ENCODE measurements at places on chromosomes 2 and 18.

DNA sequence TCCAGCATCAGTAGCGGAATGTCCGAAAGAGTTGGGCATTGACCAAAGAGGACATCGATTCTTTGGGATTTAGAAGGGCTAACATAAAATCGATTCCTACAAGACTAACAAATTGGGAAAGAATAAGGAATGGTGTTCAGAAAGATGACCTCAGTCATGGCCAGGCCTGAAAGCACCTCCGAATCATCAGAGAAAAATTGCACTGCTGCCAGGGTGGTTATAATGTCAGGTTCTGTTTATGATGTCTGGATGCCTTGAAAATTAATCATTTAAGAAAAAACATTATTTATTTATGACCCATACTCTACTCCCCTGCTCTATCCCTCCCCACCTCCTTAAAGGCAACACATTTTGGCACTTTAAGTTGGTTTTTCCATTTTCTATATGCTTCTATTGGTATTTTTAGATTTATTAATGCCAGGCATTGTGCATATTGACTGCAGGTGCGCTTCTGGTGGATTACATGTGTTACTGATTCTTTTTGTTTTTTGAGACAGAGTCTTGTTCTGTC lies 104.7 kb downstream of the MYCN start:
- DNase-seq, result no peak

- no peak for DNase-seq
These were observed 234.1 kb downstream of the INSIG2 start for GRCh38 chr2:118322406-118322805.

GRCh38 chr18:55343396-55344073 lies 244.5 kb downstream of the TCF4 start:
- peak; percentile 56 for DNase-seq

GRCh38 chr2:145771525-145771924 lies 1251.6 kb upstream of the ZEB2 start:
- DNase-seq, result no peak

DNA sequence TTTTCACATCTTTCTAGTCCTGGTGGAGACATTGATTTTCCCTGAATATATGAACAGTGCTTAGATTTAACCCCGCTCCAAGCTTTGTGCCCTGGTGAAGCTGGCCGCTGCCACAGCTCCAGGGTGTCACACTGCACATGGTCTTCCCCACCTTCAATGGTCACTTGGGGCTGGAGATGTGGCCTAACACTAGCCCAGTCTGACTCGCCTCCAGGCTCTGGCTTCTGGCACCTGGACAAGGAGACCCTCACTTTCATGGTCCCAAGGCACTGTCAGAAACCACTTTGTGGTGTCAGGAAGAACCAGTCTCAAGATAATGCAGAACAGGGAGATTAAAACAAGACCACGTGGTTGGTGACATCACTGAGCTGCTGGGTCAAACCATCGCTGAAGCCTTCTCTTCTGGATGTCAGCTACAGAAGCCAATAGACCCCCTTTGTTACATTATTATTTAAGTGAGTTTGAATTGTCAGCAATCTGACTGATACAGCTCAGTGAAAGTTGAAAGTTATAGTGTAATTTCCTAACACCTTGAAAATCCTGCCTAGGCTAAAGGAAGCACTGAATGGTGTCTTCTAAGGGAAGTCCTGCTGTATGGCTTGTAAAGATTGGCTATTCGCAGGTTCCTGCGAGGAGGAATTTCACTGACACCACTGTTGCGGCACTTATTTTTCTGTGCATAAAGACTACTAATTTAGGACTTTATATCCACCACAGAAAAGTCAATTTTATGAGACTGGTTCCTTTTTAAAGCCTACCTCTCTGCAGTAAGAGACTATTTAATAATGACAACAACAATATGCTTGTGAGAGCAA lies 55.0 kb upstream of the CTDP1 start:
- no peak for DNase-seq

DNA sequence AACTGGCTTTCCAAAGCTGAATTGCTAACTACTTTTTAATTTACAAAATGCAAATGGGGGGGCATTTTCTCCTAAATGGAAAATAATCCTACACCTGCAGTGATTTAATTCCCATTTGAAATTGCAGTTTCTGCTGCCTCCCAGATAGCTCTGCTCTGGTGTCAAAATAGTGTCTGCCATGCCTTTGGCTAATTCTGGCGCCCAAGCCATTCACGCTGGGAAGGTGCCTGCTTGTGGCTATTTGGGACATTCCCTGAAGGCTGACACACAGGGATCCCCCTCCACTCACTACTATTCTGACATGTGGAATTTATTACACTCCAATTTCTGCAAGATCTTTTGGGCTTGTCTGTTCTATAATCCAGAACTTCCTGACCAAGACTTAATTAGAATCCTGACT lies 128.3 kb upstream of the SIX3 start:
- DNase-seq, result no peak

DNA sequence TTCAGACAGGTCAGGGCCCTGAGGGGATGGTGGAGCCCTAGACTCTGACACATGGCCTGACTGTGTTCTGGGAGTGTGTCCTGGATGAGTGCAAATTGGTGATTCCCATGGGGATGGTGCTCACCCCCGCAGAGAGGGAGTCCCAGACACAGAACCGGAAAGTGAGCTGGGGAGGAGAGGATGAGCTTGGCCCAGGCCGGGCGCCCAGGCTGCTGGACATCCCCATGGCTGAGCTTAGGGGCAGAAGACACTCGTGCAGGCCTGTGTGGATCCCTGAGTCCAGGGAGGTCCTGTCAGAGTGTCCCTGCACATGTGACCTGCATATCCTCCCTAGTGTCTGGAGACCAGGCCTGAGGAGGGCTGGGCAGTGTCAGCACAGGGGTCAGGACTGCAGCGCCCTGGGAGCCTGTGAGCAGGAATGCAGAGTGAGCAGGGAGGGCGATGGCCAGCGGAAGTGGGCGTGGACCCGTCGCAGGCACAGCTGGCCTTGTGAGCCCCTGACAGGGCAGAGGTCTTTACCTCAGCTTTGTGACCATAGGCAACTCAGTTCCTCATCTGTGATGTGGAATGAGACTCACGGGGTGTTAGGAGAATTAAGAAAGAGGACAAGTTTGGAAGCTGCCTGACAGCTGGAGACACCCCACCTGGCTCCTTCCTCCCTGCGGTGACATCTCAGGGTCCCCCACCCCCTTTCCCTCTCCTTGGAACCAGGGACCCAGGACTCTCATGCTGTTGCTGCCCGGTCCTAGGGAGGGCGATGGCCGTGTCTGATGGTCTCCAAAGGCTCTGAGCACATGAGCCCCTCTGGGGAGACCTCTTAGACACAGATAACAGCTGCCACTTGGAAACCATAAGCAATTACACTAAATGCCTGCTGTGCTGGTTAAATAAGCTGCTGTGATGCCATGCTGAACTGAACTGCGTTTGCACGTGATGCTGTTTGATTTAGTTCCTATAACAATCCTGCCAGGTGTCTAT lies 62.6 kb upstream of the HS6ST1 start:
- DNase-seq, result no peak

- DNase-seq, result peak; percentile 83
These were observed 175.7 kb upstream of the HAAO start for GRCh38 chr2:42967959-42968674.

- no peak for DNase-seq
These were observed 87.9 kb upstream of the ITGA6 start for GRCh38 chr2:172339371-172340010.

DNA sequence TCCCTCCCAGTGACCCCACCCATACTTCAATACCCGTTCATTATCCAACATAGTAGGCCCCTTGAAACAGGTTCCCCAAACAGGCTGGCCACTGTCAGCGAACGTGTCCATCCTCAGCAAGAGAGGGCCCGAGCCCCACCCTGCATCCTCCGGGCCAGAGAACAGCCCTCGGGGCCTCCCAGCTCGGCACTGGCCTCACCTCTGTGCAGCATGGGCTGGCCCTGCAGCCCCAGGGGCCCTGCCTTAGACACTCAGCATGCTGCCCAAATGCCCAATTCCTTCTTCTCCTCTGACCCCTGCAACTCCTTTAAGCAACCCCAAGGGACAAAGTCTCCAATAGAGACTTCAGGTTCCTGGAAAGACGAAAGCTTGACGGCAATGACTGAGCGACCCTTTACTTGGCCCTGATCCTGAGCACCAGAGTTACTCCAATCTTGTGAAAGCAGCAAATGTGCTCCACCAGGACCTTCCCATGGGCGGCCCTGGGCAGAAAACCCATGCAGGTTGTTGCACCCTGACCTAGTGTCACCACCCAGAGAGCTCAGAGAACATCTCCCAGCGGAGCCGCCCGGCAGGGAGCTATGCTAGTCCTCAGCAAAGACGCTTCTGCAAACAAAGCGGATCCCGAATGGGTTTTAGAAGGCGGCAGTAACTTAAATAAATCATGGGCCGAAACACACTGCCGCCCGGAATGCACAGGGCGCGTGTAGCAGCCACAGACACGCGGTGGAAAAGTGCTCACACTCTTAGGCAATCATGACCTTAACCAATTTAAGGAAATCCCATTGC lies 782 bp downstream of the COL6A3 start:
- DNase-seq, result no peak

- DNase-seq, result peak; percentile 35
These were observed 27.6 kb upstream of the CABLES1 start for GRCh38 chr18:23107718-23108117.

Data from astrocyte of the spinal cord (primary cell).